NCI-H1092 treated with DMSO at 0.1 percent for 48 hours (cell line): ENCODE measurements at places on chromosomes 6 and 20.

DNA sequence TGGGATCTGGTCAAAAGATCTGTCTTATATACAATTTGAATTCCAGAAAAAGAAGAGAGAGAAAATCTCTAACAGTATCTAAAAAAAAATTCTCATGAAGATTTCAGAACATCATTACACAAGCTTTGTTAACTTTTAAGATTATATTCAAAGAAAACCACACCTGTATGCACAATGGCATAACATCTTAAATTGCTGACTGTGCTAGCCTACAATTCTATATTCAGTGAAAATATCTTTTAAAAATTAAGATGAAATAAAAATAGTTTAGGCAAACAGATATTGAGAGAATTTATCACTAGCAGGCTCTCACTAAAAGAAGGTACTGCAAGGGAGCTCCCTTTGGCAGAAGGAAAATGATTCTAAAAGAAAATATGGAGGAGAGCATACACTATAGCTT, 100.3 kb downstream of the BCKDHB start:
- no peak for DNase-seq

DNA sequence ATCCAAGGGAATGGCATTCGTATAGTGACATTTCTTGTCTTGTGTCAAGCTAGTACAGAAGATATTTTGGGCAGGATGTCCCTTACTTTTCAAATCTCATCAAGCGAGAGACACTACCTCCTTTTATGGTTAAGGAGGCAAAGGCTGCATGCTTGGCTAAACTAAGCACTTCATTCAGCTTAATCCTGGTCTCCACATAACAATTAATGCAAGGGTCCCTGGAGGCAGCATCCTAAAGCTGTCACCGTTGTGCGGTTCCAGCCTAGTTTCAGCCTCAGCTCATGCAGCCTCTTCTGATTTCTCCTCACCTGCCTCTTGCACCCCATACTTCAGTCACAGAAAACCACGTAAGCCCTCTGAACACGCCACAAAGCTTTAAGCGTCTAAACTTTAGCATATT, 67.1 kb upstream of the SLC22A23 start:
- no peak for DNase-seq

- no peak for DNase-seq
Measured at GRCh38 chr6:9927275-9927674, 487.6 kb downstream of the TFAP2A start.

DNA sequence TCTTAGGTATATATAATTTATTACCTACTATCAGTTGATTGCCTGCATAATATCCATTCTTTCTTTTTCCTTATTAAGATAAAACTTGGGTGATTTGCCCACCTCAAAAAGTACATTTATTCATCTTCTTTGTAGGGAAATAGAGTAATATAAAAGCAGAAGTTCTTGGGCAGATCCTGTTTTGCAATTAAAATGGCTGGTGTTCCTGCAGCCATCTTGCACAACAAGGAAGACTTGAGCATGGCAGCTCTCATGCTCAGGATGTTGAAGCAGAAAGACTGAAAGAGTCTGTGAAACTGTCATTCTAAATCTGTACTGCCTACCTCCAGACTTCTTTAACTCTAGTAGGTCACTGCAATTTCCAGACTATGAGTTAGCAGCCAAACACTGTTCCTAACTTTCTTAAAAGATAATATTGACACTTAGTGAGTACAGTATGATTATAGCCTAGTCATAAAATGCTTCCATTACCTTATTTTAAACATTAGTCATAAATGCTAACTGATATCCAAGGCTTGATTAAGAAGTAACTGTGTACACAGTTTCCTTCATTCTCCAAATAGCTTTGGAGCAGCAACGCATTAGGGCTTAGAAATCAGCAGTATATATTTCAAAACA, 24.6 kb upstream of the HTR1B start:
- no peak for DNase-seq

- no peak for DNase-seq
Measured at GRCh38 chr6:166389119-166389518, 6.4 kb upstream of the MPC1 start.

- DNase-seq: no peak
Measured at GRCh38 chr6:38697846-38698245, 5.1 kb downstream of the GLO1 start.

DNA sequence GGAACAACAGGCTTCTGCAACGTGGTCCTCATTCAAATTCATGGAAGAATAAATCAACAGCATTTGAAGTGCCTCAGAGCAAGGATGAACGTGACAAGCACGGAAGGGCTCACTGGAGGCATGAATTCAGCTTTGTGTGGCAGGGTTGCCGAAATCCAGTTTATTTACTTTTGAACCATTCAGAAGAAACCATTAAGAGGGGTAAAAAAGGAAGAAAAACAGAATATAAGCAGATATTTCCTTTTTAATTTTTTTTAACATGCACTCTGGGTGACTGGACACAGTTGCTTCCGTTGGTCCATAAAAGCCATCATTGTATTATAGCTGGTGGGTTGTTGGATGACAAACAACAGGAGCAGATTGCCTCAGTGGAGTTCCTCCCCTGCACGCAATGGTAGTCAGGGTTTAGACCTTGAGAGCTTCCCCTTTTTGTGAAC, 17.3 kb upstream of the SNRPB2 start:
- peak; percentile 61 for DNase-seq

DNA sequence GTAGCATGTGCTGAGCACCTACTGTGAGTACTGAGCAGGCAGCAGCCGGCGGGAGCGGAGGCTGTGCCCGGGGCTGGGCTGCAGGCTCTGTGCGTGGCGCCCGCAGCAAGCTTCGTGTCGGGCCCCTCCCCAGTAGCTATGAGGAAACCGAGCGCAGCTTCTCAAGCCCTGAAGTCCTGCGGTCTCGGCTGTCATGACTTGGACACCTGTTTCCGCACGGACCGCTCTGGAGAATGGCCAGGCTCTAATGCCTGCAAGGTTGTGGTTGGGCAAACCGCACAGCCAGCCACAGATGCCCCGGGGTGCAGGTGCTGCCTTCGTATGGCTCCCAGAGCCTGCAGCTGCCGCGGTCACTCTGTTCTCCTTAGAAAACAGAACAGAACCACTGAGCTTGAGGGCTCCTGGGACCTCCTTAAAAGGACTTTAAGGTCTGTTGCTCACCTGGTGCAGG, 33.7 kb downstream of the PYGB start:
- DNase-seq: peak; percentile 68

DNA sequence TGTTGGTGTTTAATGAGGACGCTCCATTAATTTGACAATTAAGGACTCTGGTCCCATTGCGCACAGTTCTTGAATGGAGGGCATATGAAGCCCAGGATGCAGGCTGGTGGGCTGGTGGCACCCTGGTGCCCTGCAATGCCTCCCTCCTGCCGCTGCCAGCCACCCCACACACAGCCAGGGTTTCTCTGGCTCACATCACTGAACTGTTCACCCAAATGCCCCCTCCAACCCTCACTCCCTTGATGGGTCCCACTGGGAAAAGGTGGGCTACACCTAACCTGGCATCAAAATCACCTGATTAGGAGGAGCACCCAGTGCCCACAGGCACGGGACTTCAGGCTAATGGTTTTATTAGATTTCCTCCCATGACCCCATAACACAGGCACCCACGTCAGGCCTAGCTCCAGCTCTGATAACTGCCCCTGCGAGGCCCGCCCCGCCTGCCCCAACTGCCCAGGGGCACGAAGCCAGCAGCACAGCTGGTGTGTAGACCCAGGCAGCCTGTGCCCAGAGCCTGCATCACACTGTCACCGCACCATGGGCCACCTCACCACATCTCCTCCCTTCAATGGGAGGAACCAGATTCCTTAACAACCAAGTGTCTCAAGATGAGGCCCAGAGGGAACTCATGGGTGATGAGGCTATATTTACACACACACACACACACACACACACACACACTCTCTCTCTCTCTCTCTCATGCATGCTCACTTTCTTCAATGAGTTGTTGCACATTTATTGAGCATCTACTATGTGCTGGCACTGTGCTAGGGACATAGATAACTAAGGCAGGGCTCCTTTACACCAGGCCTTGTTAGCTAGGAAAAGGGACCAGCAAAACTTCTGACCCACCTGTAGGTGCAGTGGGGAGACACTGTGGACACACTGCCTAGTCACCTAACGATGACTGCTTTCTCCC, 107.3 kb downstream of the NOL4L start:
- DNase-seq: no peak

DNA sequence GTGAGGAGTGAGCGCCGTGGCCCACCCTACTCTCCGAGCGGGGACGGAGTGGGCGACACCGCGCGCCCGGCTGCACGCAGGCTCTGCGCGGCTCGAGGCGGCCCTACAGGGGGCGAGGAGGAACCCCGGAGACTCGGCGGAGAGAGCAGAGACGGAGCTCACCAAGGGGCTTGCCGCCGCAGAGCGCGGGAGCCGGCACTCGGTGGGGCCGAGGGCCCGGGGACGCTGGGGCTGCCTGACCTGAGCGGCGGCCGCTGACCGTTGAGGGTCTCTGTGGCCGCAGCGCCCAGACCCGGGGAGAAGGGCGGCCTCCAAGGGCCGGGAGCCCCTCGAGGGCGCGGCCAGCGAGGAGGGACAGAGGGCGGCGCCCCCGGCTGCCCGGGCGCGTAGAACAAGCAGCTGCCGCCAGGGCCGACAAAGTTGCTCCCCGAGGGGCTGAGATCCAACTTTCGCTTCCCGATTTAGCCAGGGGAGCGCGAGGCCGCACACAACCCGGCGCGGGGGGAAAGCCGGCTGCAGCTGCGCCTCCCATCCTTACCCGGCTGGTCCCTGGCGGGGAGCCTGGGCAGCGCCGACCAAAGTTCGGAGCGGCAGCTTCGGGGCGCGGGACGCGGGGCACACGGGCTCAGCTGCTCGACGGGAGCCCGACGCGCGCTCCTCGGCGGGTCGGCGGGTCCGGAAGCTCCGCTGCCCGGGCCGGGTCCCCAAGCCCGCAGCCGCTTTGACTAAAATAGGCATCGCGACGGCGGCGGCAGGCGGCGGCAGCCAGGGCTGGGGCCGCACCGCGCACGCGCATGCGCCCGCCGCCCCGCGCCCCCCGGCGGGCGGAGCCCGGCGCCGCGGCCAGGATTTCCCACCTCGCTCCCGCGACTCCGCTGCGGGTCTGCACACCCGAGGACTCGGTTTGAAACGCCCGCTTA, 43.1 kb downstream of the POPDC3 start:
- peak; percentile 33 for DNase-seq

DNA sequence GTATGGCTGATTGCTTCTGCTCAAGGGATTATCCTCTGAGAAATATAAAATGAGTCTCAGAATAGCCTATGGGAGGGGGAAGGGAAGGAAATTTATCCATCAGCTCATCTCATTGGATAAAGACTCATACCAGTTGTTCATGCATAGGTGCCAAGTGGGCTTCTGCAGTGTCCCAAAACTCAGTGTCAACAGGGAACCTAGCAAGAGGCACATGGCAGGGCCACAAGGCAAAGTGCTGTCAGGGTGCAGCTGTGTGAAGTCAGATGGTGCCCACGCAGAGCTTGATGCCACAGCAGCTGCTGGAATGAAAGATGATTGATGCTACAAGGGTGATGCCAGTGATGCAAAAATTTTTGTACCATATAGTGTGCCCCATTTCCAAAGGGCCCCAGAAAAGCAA, 3.2 kb upstream of the CHD6 start:
- no peak for DNase-seq

- no peak for DNase-seq
Measured at GRCh38 chr6:124797224-124797623, 165.0 kb upstream of the RNF217 start.

DNA sequence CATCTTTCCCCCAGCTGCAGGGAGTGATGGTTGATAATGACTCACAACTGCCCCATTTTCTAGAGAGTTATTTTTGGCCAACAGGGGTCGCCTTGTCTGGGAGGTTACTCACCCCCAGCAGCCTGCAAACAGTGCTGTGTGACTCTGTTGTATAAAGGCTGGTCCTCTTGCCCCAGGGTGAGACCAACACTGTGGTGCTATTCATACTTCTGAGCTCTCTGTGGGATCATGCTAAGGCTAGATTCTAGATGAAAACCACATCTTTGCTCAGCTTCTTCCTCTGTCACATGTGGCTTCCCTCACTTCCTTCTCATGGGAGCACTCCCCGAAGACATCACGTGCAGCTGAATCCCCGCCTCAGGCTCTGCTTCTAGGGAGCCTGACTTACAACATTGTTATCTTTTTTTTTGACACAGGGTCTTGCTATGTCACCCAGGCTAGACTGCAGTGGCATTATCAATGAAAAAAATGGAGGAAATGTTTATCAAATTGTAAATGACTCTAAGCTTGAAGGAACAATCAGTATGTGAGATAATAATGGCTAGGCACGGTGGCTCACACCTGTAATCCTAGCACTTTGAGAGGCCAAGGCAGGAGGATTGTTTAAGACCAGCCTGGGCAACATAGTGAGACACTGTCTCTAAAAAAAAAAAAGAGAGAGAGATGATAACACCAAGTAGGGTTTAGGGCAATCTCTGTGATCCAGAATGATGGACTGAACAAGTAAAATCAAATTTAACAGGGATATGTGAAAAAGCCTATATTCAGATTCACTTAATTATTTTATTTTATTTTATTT, 55.7 kb upstream of the SLC23A2 start:
- no peak for DNase-seq

- peak; percentile 37 for DNase-seq
Measured at GRCh38 chr6:168163096-168163731, 84.2 kb upstream of the FRMD1 start.

GRCh38 chr6:43713643-43714310, 26.2 kb upstream of the MRPS18A start:
- DNase-seq: no peak

DNA sequence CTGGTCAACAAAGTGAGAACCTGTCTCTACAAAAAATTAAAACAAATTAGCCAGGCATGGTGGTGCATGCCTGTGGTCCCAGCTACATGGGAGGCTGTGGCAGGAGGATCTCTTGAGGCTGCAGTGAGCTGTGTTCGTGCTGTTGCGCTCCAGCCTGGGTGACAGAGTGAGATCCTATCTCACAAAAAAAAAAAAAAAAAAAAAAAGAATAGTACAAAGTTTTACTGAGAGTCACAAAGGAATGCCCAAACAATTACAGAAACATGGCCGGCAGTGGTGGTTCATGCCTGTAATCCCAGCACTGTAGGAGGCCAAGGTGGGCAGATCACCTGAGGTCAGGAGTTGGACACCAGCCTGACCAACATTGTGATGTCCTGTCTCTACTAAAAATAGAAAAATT, 14.8 kb upstream of the DSTN start:
- DNase-seq: no peak

DNA sequence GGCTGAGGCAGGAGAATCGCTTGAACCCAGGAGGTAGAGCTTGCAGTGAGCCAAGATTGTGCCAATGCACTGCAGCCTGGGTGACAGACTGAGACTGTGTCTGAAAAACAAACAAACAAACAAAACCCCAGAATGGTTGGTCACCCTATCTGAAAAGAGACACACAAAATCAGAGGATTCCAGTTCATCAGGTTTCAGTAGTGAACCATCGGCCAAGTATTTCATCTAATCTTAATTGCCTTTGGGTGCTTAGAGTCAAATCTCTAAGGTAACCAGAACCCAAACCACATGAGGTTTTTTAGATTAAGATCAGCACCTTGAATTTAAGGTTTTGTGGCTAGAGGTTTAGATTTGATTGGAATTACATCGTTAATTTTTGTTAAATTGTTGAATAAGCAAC, 8.3 kb upstream of the ZBTB2 start:
- DNase-seq: no peak

DNA sequence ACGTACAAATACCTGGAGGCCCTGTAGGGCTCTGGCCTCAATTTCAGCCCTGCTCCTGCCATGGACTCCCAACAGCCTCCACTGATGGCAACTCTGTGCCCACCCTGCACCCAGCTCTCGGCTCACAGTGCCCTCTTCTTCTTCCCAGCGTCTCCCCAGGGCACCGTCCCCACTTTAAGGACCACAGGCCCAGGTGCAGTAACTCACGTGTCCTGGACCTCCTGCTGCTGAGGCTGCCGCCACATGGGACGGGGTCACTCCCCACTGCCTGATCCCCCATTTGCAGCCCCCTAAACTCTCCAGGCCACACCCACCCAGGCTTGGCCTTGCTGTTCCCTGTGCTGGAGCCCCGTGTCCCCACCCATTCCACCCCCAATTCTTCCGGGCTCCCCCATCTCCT, 223.4 kb downstream of the PREX1 start:
- DNase-seq: no peak
